NCI-H460 (cell line): ENCODE measurements at places on chromosomes 3 and 15. TPM values are rescaled to one million over a fixed set of nuclear protein-coding genes. Genes with fewer than 3 reads are reported as not detected.

- no peak for DNase-seq
These were observed 35.8 kb downstream of the LRIG1 start for GRCh38 chr3:66465034-66465433.

ESYT3 gene
- 1.5 and 2.6 TPM in 2 replicates for total RNA-seq

HRH1 gene
- total RNA-seq = 4.5 and 5.8 TPM in 2 replicates

DNA sequence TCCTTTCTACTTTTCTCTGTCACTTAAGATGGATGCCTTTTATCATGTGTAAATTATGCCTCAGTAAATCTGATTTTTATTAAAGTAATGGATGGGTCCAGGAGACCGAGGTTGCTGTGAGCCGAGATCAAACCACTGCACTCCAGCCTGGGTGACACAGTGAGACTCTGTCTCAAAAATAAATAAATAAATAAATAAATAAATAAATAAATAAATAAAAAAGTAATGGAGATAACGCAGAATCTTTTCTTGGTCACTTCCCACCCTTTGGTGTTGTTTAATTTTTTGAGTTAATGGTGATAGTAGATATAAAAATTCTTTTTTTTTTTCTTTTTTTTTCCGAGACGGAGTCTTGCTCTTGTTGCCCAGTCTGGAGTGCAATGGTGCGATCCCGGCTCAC, 44.1 kb upstream of the MUC13 start:
- no peak for DNase-seq

DNA sequence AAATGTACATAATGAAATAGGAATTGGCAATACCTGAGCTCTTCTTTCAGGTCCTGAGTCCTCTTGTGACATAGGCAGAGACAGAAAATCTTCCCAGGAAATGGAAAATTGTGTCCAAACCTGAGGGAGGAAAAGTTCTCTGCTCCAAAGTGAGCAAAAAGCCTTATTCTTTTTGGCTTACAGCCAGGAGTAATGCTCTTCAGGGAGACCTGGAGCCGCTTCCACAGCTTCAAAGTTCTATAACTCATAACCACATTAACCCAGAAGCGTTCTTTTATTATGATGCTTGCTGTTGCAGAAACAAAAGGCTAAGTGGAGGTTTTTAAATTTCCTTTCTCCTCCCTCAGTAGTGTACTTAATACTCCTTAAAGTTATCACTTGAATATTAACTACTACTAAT, 633 bp downstream of the IGSF10 start:
- DNase-seq = no peak

GRCh38 chr3:146218880-146219866, 31.7 kb downstream of the PLSCR4 start:
- peak; percentile 19 for DNase-seq
